Activated CD8-positive, alpha-beta T cell treated with anti-CD3 and anti-CD28 coated beads, Interleukin-2, amount 10 ng/mL, durations not matched to agents 7 days and 5 days (primary cell): ENCODE measurements at places on chromosomes 7 and 10. TPM values are rescaled to one million over a fixed set of nuclear protein-coding genes. Genes with fewer than 3 reads are reported as not detected.

Gene CALML3
- total RNA-seq = not detected

DNA sequence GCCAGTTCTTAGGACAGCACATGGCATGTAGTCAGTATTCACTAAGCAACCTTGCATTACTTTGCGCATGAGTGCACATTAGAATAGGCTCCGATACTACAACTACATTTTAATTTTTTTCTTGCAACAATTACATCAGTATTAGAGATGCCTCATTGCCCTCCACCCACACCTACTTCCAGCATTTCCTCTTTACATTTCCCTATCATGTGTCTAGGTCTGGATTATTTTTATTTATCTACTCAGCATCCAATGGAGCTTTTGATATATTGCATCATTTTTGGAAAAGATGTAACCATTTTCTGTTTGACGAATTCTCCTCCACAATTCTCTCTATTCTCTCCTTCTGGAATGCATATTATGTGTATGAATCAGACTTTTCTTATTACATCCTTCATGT, 258.2 kb upstream of the GLI3 start:
- no peak for DNase-seq

DNA sequence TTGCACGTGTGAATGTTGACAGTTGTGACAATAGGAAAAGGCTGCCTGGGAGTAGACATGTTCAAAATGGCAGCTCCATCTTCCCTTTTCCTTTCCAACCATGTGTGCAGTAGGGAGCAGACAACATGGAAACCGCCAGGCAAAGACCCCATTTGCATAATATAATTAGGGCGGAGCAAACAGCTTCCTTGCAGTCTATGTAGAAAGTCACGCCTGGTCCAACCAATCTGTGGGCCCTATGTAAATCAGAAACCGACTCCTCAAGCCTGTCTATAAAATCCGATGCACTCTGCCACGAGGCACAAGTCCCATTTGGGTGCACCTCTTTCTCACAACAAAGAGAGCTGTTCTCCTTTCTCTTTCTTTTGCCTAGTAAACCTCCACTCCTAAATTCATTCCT, 19.6 kb downstream of the NEBL start:
- no peak for DNase-seq

DNA sequence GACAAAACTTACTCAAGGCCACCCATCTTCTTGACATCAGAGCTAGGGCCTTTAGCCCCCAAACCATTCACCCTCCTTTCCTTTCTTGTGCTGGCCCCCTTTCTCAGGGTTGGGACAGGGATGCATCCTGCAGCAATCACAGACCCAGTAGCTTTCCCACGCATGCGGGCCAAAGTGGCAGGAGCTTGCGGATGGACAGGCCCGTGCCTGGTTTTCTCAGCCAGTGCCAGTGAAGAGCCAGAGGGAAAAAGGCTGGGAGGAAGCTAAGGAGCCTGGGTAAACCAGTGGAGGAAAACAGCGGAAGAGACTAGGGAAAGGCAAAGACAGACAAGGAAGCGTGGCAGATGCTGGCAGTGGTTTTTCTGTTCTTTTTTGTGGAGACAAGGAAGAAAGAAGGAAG, 5.1 kb upstream of the BLNK start:
- no peak for DNase-seq

DNA sequence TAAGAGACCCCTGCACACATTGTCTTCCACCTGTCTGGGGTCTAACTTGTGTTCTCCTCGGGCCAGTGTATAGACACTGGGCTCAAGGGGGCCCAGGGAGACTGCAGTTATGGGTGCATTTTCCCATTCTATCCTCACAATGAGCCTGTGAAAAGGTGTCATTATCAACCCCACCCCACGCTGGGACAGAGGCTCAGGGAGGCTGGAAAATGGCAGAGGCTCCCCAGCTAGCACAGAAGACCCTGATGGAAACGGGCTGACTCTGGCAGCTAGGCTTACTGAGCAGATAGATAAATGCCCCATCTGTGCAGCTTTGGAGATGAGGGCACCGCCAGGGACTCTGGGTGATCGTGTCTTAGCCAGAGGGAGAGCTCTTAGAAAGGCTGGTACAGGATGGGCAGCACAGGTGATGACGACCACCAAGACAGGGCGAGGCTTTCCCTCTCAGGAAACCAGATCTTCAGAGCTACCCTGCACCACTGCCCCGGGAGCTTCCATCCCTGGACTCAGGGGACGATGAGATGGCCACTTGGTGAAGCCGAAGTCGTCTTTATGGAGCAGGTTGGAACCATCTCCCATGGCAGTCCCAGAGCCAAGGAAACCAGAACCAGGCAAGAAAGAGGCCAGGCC, 58.2 kb upstream of the CHST15 start:
- no peak for DNase-seq

- DNase-seq = no peak
Measured at GRCh38 chr7:107069457-107069856, 25.0 kb downstream of the PRKAR2B start.
